ENCODE measurements at places on chromosomes 7 and 10.

GRCh38 chr10:99620711-99621453 lies 643 bp upstream of the SLC25A28 start:
- peak; percentile 95 for DNase-seq

GRCh38 chr7:125375942-125376341 lies 446.3 kb upstream of the POT1 start:
- no peak for DNase-seq

- peak; percentile 80 for DNase-seq
These were observed 33.8 kb upstream of the ZFAND2A start for GRCh38 chr7:1193593-1194424.

- DNase-seq = no peak
These were observed 106.7 kb downstream of the WDFY4 start for GRCh38 chr10:48791267-48791928.

DNA sequence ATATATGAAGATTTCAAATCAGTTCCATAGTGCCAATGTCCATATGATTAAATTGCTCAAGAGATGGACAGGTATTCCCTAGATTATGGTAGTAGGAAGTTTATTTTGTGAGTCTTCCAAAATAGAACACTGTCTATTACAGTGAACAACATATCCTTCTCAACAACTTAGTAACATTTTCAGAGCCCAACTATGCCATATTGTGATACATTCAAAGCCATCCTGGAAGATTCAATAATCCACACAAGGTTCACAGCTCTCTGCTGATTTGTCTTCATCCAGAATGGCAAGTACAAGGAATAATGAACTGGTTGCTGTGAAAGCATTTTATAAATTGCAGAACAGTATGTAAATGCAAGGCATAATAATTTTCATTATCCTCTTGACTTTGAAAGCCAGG lies 213.9 kb downstream of the CHRM2 start:
- no peak for DNase-seq

DNA sequence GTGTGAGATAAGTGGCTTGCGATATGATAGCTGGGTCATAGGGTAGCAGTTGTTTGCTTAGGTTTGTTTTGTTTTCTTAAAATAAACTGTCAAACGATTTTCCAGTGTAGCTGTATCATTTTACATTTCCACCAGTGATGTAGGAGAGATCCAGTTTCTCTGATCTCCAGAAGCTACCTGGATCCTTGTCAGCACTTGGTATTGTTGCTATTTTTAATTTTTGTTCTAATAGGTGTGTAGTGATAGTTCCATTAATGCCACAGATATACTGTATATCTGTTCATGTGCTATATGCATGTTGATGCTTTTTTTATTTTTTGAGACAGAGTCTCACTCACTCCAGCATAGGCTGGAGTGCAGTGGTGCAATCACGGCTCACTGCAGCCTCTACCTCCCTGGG lies 44.4 kb downstream of the GOLGA7B start:
- no peak for DNase-seq

- no peak for DNase-seq
These were observed 65.8 kb downstream of the SLC13A1 start for GRCh38 chr7:123133924-123134323.

DNA sequence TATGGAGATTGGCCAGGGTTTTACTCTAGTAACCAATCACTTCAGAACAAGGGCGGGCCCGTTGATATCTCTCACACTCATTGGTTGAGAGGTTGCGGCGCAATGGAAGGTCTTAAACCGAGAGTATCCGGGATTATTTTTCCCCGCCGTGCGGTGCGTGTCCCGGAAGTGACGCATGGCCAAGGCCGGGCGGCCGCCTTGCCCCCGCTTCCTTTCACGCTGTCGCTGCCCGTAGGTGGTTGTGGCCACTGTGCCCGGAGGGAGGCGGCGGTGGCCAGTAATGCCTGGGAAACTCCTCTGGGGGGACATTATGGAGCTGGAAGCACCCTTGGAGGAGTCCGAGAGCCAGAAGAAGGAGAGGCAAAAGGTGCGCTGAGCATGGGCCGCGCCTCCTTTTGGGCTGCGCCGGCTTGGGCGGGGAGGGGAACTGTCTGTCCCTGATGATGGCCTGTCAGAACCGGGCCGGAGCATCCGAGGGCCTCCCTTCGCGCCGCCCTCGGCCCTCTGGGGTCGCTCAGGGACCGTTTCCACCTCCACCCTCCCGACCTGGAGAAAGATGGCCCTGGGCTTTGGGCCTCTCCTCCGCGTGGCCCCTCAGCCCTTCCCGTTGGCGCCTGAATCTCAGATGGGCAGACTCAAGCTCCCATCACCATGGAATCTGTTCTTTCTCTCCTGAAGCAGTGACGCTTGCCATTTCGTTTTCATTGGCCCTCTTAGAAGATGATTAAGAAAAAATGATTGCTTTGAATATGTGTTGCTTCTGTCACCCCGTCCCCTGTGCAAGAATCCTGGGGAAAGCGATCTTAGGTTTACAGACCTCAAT lies at the start of gene DDX50:
DDX50 (plus strand) TSS at position 211 of the 823 bp plus-strand sequence; CDS start at position 281, 70 bp downstream.
- peak; percentile 100 for DNase-seq

GRCh38 chr10:130885021-130885655 lies 426.4 kb downstream of the TCERG1L start:
- DNase-seq = peak; percentile 14

DNA sequence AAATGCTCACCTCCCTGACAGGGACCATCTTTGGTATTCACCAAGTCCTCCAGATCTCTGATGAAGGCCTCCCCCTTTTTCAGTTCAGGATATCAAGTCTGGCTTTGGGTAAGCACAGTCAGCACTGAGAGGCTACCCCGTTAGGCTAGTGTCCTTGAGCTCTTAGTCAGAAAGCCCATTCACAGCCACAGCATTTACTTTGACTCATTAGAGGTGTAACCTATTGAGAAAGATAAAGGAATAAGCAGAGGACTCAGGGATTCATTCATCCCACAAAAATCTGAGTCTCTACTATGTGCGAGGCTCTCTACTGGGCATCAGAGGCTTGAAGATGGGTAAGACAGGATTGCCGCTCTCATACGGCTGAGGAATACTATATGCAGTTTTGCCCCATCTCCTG lies 14.0 kb upstream of the RAMP3 start:
- no peak for DNase-seq

DNA sequence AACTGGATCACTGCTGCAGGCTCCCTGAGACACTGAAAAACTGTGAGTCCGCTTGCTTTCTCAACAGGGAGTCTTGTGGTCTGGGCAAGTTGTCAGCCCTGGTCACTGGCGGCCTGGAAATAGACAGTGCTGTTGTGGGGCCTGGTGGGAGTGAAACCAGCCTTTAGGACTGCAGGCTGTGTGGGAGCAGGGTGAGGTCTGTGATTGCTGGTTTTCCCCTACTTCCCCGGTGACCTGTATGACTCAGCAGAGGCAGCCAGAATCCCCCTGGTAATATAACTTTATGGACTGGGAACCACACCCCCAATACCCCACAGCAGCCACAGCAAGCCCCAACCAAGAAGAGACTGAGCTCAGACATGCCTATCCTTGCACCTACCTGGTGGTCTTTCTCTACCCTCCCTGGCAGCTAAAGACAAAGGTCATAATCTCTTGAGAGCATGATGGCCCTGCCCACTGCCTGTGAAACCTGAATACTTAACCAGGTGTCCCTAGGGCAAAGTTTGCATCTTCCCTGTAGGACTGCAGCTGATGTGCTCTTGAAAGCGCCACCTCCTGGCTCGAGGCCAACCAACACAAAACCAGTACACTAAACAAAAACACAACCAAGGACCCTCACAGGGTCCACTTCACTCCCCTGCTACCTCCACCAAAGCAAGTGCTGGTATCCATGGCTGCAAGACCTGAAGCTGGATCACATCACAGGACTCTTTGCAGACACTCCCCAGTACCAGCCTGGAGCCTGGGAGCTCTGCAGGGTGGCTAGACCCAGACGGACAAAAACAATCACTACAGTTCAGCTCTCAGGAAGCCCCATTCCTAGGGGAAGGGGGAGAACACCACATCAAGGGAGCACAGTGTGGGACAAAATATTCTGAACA lies 7.2 kb upstream of the ADAM22 start:
- DNase-seq = no peak

DNA sequence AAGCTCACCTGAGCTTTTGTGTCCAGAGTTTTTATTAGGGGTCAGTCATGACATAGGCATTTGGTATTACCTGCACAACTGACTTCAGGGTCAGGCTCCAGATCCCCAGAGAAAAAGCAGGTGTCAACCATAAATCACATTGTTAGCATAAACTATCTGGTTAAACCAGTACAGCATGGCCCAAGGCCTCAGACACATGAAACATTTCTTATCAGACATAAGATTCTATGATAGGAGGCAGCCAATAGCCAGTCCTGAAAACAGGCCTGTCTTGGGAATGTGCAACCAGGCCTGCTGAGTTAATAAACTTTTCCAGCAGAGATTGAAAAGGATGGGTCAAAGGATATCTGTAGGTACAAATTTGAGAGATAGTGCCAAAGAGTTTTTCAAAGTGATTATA lies 116.1 kb downstream of the TPST1 start:
- DNase-seq = no peak

GRCh38 chr7:51315393-51316261 lies 982 bp downstream of the COBL start:
- DNase-seq = peak; percentile 73

- no peak for DNase-seq
These were observed 415.1 kb upstream of the FZD8 start for GRCh38 chr10:36057180-36057579.

DNA sequence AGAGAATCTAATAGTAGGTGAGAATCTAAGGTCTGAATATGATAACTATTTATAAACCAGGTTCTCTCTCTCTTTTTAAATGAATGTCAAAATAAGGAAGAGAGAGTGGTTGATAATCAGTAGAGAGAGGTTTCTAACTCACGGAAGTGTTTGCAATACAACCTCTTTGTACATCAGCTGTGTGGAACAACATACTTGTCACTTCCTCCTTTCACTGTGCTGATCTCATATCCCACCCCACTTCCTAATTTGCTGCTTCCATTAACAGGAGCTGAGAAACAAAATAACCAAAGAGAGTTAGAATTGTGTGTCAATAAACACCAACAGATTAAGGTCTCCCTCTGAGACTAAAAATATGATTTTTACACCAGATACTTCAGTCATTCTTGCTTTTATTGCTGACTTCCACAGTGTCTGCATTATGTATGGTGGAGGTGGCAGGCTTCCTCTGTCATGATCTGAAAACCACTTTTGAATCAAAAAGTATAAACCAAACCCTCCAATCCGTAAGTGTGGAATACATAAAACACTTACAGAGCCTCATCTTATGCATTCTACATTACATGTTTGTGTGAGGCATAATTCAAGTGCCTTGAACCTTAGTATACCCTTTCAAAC lies 25.0 kb downstream of the CACUL1 start:
- no peak for DNase-seq

- DNase-seq = no peak
These were observed 279.0 kb downstream of the OTUD1 start for GRCh38 chr10:23717913-23718312.

DNA sequence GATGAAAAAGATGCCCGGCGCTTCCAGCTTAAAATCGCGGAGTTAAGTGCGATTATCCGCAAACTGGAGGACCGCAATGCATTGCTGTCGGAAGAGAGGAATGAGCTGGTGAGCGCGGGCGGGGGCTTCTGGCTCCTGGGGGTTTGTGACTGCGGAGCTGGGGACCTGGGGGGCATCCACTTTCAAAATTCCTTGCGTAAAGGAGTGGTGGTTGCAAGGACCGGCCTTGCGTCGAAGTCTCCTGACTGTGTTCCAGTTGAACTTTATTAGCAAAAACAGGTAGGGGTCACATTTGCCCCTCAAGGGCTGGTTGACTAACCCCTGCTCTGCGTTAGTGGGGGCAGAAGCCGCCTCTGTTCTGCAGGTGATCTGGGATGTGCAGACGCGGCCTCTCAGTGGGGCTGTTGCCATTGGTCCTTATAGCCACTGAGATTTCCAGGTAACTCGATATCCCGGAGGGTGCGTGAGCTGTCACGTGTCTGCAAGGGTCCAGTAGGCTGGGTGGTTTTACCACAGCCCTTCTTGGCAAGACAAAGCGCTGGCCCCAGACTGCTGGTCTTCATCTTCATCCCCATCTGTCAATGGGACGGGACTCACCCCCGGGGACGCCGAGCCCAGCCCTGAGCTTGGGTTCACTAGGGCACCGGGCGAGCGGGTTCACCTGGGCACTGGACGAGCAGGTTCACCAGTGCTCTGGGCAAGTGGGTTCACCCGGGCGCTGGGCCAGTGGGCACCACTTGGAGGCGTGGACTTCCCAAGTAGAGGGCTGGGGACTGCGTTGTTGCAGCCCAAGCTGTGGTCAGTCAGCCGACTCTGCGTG lies 51.5 kb upstream of the DPYSL4 start:
- DNase-seq = no peak

GRCh38 chr10:88226891-88227290 lies 356.2 kb downstream of the RNLS start:
- no peak for DNase-seq

GRCh38 chr10:22193945-22194344 lies 23.9 kb downstream of the EBLN1 start:
- DNase-seq = no peak

DNA sequence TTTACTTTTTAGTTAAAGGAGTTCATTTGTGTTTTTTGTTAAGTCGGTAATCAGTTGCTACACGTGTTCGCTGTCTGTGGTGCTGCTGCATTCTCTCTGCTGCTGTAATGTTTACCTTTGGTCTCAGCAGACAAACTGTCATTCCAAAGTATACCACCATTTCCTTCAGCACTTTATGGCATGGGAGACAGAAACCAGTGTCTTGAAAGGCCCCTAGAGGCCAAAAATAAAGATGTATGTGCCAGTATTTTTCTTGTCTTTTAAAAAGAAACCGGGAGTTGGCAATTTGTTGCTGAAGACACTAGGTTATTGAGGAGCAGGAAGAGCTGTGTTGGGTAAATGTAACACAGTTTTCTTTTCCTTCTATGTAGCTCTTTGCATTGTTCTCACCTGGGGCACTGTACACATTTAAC lies 24.1 kb downstream of the ZNF92 start:
- no peak for DNase-seq

DNA sequence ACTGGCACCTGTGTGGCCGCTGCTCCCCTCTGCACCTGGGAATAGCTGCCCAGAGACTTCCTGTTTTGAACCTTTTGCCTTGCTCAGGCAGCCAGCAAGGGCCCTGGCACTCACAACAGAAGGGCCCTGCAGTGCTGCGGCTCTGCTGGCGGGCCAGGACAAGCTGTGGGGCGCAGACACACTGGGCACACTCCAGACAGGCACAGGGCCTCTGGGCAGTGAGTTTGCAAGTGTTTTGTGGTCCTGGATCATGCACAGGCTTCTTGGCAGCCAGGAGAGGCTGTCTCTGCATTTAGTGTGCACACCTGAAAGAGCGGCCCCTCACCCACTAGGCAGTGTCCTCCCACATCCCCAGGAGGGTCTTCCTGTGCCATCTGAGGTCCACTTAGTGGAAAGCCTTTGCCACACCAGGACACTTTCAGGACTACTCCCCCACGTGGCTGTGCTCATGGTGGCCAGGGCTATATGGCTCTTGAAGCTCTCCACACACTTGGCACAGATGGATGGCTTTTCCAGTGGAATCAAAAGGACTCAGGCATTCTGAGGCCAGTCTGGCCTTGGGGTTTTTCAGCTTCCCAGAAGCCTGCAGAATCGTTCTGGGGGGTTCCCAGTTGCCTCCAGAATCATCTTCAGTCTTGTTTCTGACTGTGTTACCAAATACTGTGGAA lies 5.0 kb upstream of the ATP6V0E2 start:
- DNase-seq = no peak

GRCh38 chr10:86254081-86254480 lies 112.5 kb downstream of the GRID1 start:
- DNase-seq = no peak

- peak; percentile 67 for DNase-seq
These were observed 3.0 kb downstream of the SMARCD3 start for GRCh38 chr7:151245360-151246101.

- DNase-seq = no peak
These were observed 40.0 kb upstream of the CTBP2 start for GRCh38 chr10:125200396-125200795.
